Stimulated activated CD8-positive, alpha-beta memory T cell treated with anti-CD3 and anti-CD28 coated beads, Interleukin-4, amount 100 ng/mL, for 1 hour (primary cell): ENCODE measurements at places on chromosomes 6 and 20.

DNA sequence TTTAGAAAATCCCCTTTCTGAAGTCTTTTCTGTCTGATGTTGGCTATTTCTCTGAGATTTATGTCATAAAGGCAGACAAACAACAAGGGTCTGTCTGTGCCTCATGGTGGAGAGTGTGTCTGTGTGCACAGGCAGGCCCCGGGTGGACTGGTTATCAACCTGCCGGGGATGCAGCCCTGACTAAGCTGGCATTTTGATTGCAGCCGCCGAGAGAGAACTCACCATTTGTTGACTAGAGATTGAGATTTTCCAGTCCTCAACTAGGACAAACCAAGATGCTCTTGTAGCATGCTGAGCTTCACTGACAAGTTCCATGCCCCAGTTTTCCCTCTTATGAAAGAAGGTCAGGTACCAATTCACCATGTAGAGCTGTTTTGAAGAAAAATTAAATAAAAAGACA is 363.6 kb upstream of the CNR1 start:
- DNase-seq, result no peak

DNA sequence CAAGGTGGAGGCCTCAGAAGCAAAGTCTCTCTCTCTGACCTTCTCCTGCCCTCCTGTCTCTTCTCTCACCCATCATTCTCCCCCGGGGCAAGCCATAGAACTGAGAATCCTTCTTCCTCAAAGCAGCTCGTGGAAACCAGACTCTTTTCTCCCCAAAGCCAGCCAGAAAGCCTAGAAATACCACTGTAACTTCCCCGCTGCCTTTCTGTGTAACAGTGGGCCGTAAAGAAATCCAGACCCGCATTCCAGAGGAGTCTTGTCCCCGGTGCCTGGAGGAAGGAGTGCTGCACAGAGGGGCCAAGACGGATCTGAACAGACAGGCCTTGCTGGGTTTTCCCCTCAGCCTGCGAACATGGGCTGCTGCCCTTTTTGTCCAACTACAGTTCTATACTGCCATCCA is 977 bp upstream of the SLC22A2 start:
- DNase-seq, result no peak

DNA sequence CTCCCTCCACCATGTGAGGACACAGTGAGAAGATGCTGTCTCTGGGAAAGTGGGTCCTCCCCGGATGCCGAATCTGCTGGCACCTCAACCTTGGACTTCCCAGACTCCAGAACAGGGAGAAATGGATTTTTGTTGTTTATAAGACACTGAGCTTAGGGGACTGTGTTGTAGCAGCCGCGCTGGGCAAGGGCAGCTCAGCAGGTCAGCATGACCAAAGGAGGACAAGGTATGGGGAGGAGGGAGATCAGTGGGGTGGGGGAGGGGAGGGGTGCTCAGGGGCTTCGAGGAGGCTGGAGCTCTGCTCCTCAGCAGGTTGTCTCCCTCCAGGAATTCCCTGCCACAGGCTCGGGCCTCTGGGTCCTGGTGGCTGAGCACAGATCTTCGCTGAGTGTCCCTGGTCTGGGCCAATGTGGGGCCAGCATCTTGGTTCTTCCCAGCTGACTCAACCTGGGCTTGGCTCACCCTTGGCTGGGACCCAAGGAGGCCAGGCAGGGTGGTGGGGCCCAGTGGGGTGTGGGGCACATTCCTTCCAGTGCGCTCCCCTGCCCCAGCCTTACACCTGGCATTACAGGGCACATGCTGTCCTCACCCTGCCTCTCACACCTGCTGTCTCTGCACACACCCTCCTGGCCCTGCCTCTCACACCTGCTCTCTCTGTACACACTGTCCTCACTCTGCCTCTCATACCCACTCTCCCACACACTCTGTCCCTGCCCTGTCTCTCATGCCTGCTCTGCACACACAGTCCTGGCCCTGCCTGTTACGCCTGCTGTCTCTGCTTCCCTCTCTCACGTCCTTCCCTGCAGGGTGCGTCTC is 107.3 kb downstream of the SYCP2 start:
- no peak for DNase-seq

DNA sequence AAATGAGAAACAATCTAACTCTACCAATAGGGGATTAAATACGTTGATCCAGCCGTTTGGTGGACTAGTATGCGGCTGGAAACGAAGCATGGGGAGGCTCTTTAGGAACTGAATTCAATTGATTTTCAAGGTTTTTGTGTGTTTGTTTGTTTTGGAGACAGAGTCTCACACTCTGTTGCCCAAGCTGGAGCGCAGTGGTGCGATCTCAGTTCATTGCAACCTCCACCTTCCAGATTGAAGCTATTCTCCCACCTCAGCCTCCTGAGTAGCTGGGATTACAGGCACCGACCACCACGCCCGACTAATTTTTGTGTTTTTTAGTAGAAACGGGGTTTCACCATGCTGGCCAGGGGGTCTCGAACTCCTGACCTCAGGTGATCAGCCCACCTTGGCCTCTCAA is 7.1 kb downstream of the CNPY3 start:
- DNase-seq, result no peak

GRCh38 chr6:135195041-135195440 is 13.9 kb downstream of the MYB start:
- no peak for DNase-seq

GRCh38 chr6:37525460-37526357 is 26.0 kb upstream of the CCDC167 start:
- no peak for DNase-seq

GRCh38 chr6:155694419-155694790 is 238.8 kb upstream of the NOX3 start:
- no peak for DNase-seq

DNA sequence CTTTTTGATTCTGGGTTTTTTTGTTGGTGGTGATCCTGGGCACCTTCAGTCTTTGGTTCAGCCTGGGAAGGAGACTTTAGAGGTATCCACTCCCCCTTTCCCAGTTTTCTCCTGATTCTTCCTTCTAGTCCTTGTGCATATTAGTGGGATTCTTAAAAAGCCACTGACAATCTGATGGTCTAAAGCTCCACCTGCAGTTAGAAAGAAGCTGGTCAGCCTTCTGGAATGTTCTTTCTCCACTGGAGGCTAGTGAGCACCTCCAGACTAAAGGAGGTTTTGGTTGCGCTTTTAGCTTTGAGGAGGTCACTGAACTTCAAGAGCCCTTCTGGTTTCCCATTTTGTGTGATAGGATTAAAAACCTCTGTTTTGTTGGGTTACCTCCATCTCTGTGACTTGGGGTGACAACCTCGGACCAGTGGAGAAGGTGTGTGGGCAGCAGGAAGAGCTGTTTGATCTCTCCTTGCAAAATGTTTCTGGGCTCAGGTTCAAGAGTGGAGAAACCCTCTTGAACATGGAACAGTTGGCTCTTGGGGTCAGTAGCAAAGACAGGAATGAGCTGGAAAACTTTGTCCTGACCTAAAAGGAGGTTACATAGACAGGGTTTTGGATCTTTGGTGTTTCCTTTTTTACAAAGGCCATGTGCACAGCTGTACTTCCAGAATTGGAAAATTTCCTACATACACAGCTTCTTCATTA is 29.0 kb downstream of the JARID2 start:
- no peak for DNase-seq

- no peak for DNase-seq
Observed at GRCh38 chr20:55649254-55649653, 356.1 kb downstream of the CBLN4 start.

DNA sequence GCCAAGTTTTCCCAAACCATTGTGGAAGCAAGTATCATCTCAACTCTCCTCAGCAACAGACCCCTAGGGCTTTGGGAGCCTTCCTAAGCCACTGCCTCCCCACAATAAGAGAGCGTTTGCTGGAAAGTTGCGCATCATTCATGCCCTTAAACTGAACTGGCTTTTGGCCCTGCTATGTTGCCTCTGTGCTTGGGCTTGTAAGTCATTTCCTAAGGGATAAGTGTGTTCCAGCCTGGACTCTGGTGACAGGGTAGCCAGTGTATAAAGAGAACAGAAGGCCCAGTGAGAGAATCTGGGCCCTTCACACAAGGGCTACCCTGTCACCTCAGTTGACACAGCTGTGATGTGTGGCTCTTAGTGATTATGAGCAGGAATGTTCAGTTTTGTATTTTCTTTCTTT is 77.8 kb downstream of the COL9A1 start:
- DNase-seq, result no peak

GRCh38 chr20:24915440-24915839 is 33.6 kb upstream of the CST7 start:
- DNase-seq, result no peak

GRCh38 chr20:15236812-15237211 is 899.4 kb upstream of the FLRT3 start:
- no peak for DNase-seq

DNA sequence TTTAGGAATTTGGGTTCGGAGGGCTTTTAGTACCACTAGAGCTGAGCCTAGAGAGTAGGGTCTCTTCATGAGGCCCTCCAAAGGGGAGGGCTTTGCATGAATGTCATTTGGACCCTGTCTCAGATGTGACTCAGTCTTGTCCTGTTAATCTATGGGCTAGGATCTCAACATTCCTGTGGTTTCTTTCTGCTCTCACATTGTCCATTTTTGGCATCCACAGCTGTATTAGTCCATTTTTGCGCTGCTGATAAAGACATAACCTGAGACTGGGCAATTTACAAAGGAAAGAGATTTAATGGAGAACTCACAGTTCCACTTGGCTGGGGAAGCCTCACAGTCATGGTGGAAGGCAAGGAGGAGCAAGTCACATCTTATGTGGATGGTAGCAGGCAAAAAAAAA is 61.0 kb downstream of the CRYBG1 start:
- no peak for DNase-seq

DNA sequence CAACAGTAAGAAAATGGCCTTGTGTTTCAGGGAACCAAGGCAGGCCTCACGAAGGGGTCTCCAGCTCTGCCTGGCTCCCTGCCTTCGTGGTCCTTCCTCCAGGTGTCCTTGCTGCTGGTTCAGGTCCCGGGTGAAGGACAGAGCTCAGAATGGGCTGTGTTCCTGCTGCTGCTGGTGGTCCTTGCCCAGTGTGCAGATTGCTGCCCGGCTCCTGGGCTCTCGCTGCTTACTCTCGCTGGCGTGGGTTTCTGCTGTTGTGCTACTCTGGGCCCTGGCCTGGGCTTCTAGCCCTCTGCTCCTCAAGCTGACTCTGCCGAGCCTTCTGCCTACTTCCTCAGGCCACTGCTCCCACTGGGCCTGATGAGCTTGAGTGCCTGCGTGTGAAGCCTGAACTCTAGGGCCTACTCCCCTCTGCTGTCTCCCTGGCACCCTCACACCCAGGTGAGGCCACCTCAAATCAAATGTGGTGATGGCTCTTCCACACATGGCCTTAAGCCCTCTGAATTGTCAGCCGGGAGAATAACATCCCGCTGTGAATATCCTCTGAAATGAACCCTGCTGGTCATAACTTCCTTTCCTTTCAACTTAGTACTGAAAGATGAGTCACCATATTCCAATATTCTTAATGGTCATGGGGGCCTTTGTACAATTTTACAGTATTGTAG is 171.6 kb downstream of the FOXC1 start:
- no peak for DNase-seq

DNA sequence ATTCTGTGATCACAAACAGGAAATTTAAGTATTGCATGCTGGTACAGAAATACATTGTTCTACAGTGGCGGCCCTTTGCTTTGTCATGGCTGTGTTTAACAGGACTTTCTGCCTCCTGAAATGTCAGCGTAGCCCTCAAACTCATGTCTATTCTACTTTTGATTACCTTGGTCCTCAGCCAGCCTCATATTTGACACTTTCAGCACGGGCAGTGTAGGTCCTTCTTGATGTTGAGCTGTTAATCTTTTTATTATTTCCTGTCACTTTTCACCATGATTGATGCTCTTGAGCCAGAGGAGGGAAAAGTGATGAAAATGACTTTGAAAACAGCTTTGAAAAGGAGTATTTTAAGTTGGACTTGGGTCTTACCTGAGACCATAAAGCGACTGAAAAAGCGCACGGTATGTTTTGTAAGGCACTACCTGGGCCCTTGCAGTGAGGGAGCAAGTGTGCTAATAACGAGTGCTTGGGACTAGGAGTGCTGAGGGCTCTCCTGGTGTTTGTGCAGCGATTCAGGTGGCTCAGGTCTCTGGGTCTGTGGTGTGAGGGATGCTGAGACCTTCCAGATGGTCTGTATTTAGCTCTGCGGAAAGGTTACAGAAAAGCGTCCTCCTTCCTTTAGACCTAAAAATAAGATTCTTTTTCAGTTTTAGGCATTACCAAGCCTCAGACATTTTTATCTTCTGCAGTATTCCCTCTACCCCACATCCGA is 45.2 kb upstream of the RREB1 start:
- DNase-seq, result no peak

DNA sequence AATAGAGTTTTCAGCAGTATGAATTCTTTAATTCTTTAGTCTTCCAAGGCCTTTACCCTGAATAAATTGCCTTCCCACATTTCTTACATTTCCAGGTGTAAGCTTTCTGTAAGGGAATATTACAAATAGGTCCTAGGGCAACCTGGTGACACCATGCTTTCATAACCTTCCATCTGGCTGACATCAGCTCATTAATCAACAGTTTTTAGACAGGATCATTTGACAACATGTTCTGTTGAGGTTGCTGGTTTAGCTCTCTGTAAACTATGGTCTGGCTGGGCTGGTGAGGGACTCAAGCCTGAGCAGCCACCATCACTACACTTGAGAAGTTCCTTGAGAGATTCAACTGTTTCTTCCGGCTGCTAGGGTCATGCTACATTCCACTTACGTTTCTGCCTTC is 19.2 kb downstream of the FAM229B start:
- no peak for DNase-seq

GRCh38 chr6:168605964-168606363 is 165.0 kb downstream of the SMOC2 start:
- DNase-seq, result no peak

DNA sequence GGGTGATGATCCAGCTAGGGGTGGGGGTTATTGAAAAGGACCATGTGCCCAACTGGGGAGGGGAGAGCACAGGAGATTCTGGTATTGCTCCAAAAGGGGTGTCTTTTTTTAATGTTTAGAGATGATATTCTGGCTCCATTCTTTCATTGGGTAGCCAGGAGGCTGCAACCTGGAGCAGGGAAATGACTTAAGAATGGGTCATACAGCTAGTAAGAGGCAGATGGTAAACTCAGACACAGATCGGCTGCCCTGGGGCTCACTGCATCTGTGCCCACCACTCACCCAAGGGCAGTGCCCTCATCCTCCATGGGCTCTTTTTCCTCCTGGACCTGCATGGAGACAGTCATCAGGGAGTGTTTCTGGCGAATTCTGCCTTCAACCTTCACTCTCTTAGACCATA is 302.0 kb upstream of the PRDM1 start:
- DNase-seq, result no peak

DNA sequence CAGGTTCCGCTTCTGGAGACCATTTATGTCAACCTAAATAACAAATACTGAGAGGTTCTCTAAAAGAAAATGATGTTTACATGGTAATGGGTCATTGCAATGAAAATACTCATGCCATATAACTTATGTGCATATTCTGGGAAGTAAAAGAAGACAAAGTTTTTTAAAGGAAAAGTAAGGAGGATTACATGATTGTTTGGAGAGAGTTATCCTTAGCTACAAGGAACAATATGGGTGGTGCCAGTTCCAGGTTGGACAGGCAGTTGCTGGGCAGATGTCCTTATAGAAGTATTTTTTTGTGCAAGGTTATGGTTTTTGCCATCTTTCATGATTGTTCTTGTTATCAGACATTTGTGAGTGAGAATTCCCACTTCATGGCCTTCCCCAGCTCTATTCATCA is 52.5 kb downstream of the MRAP2 start:
- DNase-seq, result no peak
